SW 1271 (cell line): ENCODE measurements at places on chromosomes 5 and 9.

GRCh38 chr5:178839319-178839704 lies 20.4 kb upstream of the ZNF354B start:
- DNase-seq, result no peak

GRCh38 chr5:102916109-102916508 lies 161.0 kb downstream of the PAM start:
- DNase-seq, result no peak

GRCh38 chr5:34057569-34057968 lies 14.6 kb upstream of the C1QTNF3 start:
- no peak for DNase-seq

GRCh38 chr9:88691811-88692210 lies 156.8 kb downstream of the NXNL2 start:
- DNase-seq, result no peak

GRCh38 chr9:119365291-119366027 lies 3.8 kb downstream of the BRINP1 start:
- DNase-seq, result no peak

- DNase-seq, result no peak
Measured at GRCh38 chr9:133269537-133270362, 5.3 kb downstream of the ABO start.

DNA sequence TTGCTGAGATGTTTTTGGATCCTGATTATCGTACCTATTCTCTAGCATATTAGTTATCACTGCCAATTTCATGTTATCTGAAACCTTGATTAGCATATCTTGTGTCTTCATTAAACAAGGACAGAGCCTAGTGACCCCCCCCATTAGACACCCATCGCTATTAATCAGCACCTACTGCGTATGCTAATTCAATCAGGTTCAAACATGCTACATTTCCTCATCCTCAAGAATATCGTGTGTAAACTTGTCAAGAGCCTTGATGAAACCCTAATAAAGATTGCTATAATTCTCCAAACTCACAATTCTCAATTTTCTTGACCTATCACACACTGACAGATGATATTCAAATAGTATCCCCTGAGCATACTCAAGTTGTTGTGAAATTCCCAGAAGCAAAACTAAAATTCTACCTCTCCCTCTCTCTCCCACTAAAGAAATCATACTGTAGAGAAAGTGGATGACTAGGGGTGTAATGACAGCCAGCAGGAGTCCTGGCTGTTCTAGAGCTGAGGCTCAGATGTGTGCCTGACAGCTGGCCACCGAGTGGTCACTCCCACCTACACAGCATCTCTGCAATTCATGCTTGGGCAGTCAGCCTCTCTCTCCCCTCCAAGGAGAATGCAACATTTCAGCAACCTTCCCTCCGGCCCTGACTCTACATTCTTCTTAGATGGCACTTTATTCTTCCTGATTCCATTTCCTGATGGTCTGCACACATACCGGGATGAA lies 9.2 kb upstream of the ZNF354A start:
- DNase-seq, result no peak

DNA sequence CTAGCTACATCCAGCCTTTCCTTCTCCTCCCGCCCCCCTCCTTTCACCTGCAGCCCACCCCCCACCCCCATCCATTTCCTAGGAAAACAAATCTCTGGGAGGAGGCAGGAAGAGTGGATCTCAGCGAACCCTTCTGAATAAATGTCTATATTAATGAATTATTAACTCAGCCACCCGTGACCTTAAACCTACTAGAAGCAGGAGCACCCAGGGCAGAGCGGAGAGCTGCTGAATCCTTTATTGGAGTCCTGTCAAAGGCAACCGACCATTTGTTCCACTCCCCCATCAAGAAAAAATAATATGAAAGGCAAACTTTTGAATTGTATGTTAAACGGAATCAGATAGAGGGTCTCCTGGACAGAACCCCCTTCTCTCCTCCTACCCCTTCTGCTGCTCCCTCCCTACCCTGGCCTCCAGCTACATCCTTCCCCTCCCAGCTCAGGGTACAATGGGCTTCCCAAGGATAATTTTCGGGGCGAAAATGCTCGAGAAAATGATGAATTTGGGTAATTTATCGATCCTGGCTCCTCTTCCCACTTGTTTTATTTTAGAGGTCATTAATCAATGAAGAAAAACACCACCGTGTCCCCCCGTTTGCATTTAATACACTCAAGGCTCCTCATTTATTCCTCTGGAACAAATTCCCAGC lies 3.3 kb upstream of the PRDM6 start:
- no peak for DNase-seq

GRCh38 chr5:17024686-17025180 lies 88.6 kb upstream of the MYO10 start:
- DNase-seq, result no peak

- no peak for DNase-seq
Measured at GRCh38 chr5:82534986-82535385, 256.8 kb upstream of the RPS23 start.

DNA sequence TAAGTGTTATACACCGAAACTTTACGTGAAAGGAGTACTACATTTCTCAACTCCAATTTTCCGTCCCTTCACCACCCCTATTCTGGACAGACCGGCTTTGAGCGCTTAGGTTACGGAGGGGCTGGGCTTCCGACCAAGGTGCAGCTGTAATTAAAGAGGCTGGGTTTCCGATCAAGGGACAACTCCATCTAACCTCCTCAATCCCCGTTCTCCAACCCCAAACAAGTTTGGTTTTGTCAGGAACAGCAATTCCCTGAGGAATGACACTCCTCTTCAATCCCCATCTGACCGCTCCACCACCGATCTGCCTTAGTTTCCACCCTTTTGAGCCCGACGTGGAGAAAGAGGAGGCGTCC lies 577 bp downstream of the TUT7 start:
- no peak for DNase-seq

DNA sequence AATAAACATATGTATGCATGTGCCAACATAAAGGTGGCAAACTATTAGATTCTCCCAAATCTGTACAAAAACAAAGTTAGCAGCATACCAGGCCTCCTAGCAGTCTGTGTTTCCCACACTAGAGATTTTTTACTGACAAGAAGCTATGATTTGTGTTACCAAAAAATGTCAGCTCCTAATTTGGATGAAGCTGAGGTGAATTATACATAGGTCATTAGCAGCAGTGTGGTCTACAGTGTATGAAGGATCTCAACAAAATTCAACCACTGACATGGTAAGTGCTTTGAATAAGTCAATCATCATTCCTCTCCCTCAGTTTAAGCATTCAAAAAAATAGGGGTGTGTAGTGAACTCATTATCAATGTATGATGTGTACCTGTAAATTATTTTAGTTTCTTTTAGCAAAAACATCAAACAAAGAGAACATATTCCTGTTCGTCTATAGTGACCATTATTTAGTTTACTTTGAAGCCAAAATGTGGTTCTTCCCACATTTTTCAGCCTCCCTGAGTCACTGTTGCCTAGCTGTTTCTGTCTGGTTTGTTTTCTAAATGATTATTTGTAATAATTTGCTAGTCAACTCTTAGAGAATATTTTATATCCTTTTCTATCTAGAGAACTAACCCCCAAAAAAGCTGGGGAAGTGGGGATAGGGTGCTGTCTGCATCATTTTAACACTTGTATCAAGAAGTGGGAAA lies 52.1 kb upstream of the RGMB start:
- no peak for DNase-seq

DNA sequence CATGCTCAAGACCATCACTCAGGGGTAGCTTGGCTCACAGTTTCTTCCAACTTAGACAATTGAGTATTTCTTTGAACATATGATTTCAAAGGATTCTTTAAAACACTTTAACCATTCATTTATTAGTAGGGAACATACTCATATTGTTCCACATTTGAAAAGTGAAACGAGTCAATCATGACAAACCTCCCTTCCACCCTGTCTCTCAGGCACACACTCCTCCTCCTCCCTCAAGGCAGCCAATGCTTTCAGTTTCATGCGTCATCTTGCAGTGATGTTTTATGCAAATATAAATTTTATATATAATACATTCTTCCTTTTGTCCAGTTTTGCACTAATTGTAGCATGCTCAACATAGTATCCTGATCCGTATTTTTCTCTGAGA lies 126.0 kb upstream of the BOD1 start:
- DNase-seq, result no peak

DNA sequence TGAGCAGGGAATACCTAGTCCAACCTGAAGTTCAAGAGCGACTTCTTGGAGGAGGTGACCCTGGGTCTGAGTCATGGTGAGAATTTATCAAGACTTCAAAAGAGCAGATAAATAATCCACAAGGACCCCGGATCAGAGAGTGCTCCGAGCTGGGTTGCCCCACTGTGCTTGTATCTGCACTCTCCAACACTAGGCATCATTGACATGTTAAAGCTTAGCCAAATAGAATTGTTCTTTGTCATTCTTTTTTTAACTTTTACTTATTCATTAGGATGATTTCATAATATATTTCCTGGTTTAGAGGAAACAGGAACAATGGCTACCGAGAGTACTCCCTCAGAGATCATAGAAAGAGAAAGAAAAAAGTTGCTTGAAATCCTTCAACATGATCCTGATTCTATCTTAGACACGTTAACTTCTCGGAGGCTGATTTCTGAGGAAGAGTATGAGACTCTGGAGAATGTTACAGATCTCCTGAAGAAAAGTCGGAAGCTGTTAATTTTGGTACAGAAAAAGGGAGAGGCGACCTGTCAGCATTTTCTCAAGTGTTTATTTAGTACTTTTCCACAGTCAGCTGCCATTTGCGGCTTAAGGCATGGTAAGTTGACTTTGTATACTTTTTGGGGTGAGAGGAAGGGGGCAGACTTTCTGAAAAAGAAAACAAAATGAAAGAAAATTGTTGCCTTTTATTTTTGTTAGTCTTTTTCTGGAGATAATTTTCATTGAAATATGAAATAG lies at the start of gene CARD6:
CARD6 (plus strand) TSS at position 300 of the 738 bp plus-strand sequence; CDS start at position 316, 16 bp downstream.
- no peak for DNase-seq

DNA sequence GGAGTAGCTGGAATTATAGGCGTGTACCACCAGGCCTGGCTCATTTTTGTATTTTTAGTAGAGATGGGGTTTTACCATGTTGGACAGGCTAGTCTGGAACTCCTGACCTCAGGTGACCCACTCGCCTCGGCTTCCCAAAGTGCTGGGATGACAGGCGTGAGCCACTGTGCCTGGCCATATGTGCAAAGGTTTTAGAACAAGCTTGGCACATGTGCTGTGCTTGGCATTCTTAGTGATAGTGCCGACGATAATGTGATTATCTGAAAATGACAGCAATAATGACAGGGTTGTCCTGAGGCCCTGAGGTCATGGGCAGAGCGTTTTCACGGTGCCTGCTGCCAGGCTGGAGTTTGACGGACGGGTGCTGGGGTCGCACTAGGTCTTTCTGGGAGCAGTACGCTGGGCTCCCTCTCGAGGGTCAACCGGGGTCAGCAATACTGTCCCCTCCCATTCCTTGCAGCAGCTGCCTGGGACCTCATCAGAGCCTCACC lies 42.6 kb downstream of the HMCN2 start:
- DNase-seq, result no peak

- DNase-seq, result no peak
Measured at GRCh38 chr9:6007770-6008168, 7.7 kb downstream of the RANBP6 start.

DNA sequence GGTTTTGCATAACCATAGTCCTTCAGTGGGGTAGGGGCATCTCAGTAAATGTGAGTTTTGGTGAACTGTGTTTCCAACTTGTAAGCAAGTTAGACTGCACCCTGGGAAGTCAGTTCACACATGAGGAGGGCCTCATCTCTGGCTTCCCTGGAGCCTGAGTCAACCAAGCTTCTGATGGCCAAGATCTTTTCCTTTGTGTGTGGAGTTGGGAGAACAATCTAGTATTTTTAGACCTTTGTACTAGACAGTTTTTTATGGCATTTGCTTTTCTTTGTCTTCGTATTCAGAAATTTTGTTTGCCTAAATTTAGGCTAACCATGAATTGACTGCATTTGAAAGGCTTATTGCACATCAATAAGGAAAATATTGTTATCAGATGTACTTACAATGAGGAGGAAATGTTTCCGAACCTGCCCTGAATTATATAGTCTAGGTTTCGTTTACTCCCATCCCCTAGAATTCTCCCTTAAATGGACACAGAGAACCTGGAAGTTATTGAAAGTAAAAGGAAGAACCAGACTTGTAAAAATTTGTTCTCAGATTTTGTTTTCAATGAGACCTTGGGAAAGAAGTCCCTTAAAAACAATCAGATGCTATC lies 204.6 kb downstream of the AOPEP start:
- DNase-seq, result no peak
